ENCODE measurements at places on chromosomes 6 and 20.

- no peak for DNase-seq
Observed at GRCh38 chr6:101650402-101651100, 257.0 kb downstream of the GRIK2 start.

DNA sequence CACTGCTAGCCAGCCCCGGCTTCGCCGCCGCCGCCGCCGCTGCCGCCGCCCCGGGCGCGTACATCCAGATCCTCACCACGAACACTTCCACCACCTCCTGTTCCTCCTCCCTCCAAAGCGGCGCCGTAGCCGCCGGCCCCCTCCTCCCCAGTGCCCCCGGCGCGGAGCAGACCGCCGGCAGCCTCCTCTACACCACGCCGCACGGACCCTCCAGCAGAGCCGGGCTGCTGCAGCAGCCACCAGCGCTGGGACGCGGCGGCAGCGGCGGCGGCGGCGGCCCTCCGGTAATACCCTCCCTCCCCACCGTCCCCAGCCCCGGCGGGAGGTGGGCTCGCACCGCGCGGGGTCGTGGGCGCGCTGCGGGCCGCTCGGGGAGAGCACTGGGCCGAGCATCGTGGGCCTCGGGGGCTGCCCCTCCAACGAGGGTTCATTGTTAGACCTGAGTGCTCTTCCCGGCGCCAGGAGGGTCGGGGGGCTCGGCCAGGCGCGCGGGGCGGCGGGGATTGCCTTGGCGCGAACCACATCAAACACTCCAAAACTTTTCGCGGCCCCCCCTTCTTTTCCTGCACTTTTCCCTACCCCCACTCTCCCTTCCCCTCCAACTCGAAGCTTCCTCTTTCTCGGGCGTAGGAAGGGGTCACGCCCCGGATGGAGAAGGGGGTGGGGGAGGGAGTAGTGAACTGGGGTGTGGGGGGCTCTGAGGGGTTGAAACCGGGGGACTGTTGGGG lies 827 bp downstream of the E2F3 start:
- peak; percentile 62 for DNase-seq

GRCh38 chr6:30644769-30645168 lies 2.2 kb upstream of the C6orf136 start:
- no peak for DNase-seq

DNA sequence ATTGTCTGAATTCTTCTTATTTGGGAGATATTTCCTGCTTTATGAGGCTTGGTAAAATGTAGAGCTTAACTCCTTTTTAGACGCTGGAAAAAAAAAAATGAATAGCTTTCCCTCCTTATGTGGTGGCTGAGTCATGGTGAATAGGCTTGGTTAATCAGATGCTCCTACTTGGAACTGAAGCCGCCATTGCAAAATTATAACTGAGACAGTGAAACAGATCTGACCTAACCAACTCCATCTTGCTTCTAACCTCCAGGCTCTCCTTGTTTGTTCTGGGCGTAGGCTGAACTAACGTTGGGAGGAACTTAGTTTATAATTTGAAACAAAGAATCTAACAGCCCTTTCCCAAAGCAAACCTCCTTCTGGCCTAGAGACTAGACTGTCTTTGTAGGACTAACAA lies 43.2 kb upstream of the PLCB4 start:
- peak; percentile 77 for DNase-seq

DNA sequence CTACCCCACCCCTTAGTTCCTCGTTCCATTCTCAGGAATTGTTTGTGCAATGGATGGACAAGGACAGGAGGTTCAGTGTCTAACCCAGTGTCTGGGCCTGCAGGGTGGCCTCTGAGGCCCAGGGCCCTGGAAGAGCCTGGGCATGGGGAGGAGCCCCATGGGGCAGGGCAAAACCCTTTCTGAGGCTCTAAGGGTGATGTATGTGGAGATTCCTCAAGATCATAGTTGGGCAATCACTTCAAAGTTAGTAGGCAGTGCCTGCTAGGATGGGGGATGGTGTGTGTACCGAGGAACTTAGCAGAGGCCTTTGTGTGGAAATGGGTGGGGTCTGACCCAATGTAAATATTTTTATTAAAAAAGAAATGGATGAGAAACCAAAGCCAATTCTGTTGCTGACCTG lies 6.7 kb upstream of the C2 start:
- no peak for DNase-seq

DNA sequence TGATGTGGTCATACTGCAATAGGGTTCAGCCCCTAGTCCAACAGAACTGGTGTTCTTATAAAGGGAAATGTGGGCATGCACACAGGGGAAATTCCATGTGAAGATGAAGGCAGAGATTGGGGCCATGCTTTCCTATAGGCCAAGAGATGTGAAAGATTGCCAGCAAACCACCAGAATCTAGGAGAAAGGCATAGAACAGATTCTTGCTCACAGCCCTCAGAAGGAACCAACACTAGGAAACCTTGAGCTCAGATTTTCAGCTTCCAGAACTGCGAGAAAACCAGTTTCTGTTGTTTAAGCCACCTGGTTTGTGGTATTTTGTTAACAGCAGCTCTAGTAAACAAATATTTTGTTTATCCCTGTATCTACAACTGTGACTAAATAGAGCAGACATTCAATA lies 197.6 kb upstream of the CITED2 start:
- no peak for DNase-seq

DNA sequence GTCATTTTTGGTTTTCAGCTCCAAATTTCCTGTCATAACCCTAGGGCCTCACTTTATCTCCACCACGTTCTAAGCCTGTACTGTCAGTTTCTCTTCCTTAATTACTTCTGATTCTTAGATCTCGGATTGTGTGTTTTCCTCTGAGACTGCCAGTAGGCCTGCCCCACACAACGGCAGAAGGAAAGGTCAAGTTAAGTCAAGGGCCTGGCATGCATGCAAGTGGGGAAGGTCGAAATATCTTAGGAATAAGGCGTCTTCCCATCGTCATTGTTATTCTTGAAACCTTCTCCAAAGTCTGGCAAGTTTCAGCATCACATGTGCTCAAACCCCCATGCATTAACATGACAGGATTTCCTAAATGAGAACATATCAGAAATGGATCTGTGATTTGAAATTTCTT lies 203.5 kb upstream of the TSHZ2 start:
- no peak for DNase-seq

DNA sequence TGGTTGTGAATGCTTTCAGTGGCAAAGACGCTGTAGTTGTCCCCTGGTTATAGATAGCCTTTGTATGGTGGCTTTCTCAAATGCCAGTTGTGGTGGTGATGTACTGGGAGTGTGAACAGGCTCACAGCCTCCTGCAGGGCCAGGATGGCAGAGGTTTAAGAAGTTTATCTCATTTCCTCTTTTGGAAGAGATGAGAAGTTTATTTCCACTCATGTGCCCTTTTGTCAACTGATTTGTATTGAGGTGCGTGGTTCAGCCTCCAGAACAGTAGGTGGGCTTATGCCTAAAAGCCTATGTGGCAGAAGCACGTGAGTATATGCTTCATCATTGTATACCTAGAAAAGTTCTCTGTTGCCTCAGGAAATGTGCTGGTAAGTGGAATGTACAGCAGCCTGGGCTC lies 13.7 kb upstream of the ZFP57 start:
- DNase-seq = no peak

DNA sequence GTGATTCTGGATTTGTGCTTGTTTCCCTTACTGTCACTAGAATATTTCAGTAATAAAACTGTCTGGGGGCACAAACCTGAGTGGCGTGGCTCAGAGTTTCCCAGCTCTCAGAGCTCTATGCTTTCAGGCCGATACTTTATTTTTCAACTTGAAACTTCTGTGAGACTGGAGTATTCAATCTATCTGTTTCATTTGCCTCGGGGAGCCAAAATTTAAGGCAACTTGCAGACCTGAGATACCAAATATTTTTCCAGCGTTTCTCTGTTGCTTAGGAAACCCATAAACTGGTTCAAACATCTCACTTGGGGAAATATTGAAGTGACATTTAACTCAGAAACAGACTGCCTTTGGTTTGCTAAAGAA lies 74.7 kb downstream of the SOBP start:
- DNase-seq = no peak

DNA sequence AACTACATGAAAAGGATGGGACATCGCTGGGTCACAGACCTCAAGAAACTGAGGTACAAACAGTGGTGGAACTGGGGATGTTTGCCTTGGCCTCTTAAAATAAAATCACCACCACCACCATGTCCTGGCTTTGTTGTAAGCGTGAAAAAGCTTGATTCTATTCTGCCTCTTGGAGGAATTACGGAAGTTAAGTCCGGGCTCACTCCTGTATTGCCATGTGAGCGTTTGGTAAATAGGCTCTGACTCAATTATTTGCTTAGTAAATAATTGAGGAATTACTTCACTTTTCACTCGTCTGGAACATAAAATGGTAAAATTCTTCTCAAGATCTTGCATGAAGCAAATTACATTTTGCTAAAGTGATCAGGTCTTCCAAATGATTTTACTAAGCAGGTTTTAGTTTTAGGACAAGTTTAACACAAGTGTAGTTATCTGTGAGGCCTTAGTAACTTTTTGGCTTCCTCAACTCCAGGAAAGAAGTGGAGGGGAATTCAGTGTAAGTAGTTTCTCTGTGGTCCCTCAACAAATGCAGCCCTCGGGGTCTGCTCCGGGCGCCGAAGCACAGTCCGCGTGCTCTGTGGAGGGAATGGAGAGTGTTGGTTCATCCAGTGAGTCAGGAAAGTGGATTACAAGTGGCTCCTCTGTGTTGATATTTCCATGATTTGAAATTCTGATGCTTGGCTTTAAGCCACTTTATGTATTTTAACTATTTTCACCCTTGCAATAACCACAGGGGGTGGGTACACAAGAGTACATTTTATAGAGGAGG lies 23.8 kb downstream of the IYD start:
- no peak for DNase-seq

GRCh38 chr6:116373940-116374339 lies 3.2 kb downstream of the DSE start:
- DNase-seq = no peak

DNA sequence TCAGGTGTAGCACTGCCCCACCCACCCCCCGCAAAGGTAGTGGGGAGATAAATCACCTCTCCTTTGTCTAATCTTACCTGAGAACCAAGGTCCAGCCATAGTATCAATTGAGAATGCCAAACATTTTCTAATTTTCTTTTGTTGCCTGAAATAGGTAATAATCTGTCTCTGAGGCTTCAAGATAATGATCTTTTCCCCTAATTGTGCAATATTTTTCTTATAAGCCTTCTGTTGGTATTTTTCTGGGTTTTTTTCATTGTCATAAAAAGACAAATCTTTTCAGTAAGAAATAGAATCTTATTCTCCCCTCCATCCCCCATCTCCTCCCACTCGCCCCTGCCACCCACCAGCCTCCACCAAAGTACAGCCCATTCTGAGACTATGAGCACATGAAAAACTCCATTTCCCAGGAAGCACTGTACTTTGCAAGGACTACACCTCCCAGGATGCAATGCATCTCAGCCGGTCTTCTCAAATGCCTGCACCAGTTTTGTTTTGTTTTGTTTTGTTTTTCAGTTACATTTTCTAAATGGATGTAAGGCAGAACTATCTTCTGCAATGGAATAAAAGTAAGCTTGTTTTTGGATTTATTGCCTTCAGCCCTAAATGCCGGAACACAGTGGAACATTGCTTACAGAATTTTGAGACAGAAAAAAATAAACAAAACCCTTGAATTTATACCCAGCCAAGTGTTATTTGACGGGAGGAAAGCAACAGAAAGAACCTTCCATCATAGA lies 268.0 kb downstream of the TFAP2A start:
- peak; percentile 4 for DNase-seq

GRCh38 chr6:2913621-2914317 lies 10.7 kb upstream of the SERPINB9 start:
- DNase-seq = no peak
